ENCODE measurements at places on chromosomes 11 and 22. TPM values are rescaled to one million over a fixed set of nuclear protein-coding genes. Genes with fewer than 3 reads are reported as not detected.
A peak's percentile ranks its signal among the peaks of the same experiment; 100 is the strongest.

Gene SCGB1D2
- not detected for total RNA-seq

Gene TTC28
- total RNA-seq, result 5.7 TPM

Gene KLHL22
- 27.7 TPM for total RNA-seq

GRCh38 chr22:37925767-37926166, 19.7 kb downstream of the MICALL1 start:
- DNase-seq, result no peak
- no peak overlapping the region for H3K27ac ChIP-seq
- no peaks in the 10 kb centered on the region for H3K4me1 ChIP-seq
- H3K4me3 ChIP-seq, result no peak overlapping the region
- no peaks in the 10 kb centered on the region for H3K27me3 ChIP-seq
- peaks cover 52% of the 10 kb centered on the region for H3K36me3 ChIP-seq

GRCh38 chr11:116707746-116708145, 65.0 kb downstream of the BUD13 start:
- H3K4me1 ChIP-seq, result peaks cover 3% of the 10 kb centered on the region
- no peaks in the 10 kb centered on the region for H3K36me3 ChIP-seq
- H3K27me3 ChIP-seq, result peaks cover 12% of the 10 kb centered on the region
- no peak for DNase-seq
- no peak overlapping the region for H3K4me3 ChIP-seq
- no peak overlapping the region for H3K27ac ChIP-seq

DNA sequence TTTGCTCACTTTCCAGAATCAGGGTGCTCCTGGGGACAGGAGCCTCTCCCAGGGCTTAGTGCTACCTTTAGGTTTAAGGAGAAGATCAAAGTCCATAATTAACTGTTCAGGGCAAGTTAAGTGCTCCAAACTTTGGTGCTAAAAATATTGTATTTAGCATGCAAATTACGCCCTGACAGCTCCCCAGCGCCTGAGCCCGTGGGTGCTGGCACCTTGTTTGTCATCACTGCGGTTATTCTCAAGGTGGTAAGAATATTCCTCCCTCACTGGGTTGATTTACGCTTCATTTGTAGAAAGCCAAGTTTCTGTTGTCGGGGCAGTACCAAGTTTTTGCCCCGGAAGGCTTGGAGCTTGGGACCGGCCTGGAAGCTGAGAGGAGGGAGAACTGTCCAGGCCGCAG, 21.3 kb downstream of the ANKK1 start:
- H3K4me3 ChIP-seq, result no peak overlapping the region
- no peaks in the 10 kb centered on the region for H3K4me1 ChIP-seq
- H3K36me3 ChIP-seq, result no peaks in the 10 kb centered on the region
- no peak overlapping the region for H3K27ac ChIP-seq
- no peaks in the 10 kb centered on the region for H3K27me3 ChIP-seq

DNA sequence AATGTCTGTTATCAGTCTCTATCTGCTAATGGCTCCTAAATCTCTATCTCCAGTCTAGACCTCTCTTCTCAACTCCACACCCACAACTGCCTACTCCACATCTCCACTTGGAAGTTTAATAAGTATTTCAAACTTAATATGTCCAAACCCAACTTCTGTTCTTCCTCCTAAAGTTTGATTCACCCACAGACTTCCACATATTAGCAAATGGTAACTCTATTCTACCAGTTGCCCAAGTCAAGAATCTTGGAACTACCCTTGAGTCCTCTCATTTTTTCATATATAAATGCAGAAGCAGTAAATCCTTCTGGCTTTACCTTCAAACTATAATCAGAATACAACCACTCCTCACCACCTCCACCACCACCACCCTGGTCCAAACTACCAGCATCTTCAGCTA, 6.7 kb upstream of the JAML start:
- peaks cover 57% of the 10 kb centered on the region for H3K36me3 ChIP-seq
- H3K27ac ChIP-seq, result no peak overlapping the region
- DNase-seq, result no peak
- H3K4me3 ChIP-seq, result no peak overlapping the region
- H3K27me3 ChIP-seq, result no peaks in the 10 kb centered on the region

GRCh38 chr11:64747961-64748665, 4.2 kb upstream of the RASGRP2 start:
- no peaks in the 10 kb centered on the region for H3K27me3 ChIP-seq
- peaks cover 16% of the 10 kb centered on the region for H3K36me3 ChIP-seq
- no peak overlapping the region for H3K4me3 ChIP-seq

GRCh38 chr22:30640839-30641430, 5.4 kb downstream of the SLC35E4 start:
- H3K36me3 ChIP-seq, result no peaks in the 10 kb centered on the region
- H3K4me1 ChIP-seq, result peaks cover 21% of the 10 kb centered on the region
- DNase-seq, result no peak
- no peak overlapping the region for H3K27ac ChIP-seq

DNA sequence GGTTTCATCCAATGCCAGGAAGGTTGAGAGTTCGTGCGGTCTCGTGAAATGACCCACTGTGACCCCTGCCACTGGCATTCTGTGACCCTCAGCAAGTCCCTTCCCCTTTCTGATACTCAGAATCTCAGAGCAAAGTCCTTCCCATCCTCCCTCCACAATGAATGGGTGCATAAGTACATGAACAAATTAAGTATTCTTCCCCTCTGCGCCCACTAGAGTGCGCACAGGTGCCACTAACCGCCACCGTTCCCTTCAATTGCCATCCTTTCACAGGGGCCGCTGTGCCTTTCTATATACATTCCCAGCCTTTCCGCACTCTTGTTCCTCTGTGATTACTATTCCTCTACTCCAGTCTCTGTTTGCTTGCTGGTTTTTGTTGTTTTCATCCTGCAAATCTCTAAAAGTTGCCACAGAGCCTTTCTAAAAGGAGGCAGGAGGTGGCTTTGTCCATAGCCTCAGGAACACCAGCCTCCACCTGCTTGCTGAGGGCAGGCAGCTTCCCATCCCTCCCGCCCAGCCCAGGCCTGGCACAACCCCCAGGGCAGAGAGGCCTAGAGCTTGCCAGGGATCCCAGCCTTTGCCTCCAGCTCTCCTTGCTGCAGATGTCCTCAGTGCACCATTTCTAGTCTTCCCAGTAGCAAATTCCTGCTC, 6.7 kb upstream of the AP1B1 start:
- no peak overlapping the region for H3K4me3 ChIP-seq
- DNase-seq, result peak; percentile 56
- H3K27me3 ChIP-seq, result no peaks in the 10 kb centered on the region
- no peak overlapping the region for H3K27ac ChIP-seq

DNA sequence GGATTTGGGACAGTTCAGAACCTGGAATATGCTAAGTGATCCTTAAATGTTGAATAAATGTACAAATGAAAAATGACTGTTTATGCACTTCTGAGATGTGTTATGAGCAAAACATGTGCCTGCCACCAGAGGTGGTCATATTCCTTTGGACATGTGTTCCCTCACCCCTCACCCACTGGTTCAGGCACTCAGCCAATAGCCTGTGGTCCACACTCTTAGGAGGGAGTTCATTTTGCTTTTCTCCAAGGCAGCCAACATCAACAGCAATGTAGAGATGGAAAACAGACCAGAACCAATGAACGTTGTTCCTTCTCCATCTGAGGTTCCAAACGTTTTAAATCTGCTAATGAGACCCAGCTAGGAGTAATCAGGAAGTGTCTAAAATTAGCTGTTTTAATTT, 44.0 kb downstream of the RPUSD4 start:
- DNase-seq, result no peak
- H3K27me3 ChIP-seq, result no peaks in the 10 kb centered on the region
- H3K4me1 ChIP-seq, result no peaks in the 10 kb centered on the region
- H3K27ac ChIP-seq, result no peak overlapping the region
- no peak overlapping the region for H3K4me3 ChIP-seq
- H3K36me3 ChIP-seq, result no peaks in the 10 kb centered on the region

Measured in CD4-positive, alpha-beta T cell (primary cell).